ENCODE measurements at places on chromosomes 5 and 9.

GRCh38 chr9:130539420-130540223, 39.8 kb upstream of the FUBP3 start:
- no peak for DNase-seq

DNA sequence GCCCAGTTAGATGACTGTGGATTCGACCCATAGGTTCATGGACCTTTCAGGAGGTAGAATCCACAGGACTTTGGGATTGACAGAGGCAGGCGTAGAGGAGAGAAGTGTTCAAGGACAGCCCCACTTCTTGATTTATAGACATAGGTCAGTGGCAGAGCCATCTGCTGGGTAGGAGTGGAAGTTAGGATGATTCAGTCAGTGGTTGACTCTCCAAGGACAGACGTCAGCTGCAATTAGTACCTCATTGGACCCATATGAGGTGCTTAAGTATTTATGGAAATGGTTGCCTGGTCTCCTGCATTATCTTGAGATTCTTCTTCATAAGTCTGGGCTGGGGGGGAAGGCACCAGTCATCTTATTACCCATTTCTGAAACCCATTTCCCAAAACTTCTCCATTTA, 70.9 kb downstream of the SH3RF2 start:
- no peak for DNase-seq

GRCh38 chr9:130608554-130609134, 29.3 kb downstream of the FUBP3 start:
- no peak for DNase-seq

- no peak for DNase-seq
These were observed 1293.9 kb upstream of the CDH6 start for GRCh38 chr5:29899583-29899982.

GRCh38 chr9:32092031-32092430, 292.4 kb upstream of the ACO1 start:
- DNase-seq, result no peak

DNA sequence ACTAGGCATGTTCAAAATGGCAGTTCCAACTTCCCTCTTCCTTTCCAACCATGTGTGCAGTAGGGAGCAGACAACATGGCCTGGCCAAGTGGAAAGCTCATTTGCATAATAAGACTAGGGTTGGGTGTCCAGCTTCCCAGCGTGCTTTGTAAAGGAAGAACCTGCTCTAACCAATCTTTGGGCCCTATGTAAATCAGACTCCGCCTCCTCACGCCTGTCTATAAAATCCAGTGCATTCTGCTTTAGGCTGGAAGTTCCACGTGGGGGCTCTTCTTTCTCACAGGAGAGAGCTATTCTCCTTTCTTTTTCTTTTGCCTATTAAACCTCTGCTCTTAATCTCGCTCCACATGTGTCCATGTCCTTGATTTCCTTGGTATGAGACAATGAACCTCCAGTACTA, 83.4 kb downstream of the GCNT1 start:
- DNase-seq, result no peak

- no peak for DNase-seq
These were observed 5.6 kb upstream of the PAM start for GRCh38 chr5:102749416-102750030.

DNA sequence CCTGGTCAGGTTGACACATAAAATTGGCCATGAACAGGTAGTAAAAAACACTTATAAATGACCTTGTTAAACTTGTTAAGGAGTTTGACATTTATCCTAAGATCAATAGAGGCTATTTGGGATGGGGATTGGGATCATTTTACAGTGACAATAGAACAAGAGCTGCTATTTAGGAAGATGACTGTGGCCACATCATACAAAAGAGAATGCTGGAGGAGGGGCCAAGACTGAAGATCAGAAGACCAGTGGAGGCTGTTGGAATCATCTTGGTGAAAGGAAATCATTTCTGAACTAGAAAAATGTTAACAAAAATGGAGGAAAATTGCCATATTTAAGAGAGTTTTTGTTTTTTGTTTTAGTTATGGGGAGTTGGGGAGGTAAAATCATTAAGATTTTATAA, 304.8 kb upstream of the TLE4 start:
- no peak for DNase-seq

DNA sequence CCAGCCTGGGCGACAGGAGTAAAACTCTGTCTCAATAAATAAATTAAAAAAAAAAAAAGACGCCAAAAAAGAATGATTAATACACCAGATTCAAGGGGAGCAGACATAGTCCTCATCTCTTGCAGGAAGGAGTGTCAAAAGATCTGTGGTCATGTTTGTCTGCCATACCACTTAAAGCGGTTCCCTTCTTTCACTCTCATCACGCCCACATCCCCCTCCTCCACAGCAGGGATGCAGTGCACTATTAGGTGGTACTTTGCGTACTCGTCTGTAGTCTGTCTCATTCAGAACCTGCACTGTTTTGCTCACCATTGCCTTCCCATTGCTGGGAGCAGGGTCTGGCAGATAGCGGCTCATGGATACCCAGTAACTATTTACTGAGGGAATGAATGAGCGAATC, 11.2 kb downstream of the CDHR2 start:
- DNase-seq, result no peak

DNA sequence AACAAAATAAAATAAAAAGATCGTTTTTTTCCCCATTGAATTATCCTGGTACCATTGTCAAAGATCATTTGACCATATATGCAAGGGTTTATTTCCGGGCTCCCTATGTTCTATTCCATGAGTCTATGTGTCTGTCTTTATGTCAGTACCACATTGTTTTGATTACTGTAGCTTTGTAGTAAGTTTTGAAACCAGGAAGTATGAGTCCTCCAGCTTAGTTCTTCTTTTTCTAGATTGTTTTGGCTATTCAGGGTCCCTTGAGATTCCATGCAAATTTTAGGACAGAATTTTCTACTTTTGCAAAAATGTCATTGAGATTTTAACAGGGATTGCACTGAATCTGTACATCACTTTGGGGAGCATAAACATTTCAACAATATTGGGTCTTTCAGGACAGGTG, 18.7 kb upstream of the EEIG1 start:
- DNase-seq, result no peak

DNA sequence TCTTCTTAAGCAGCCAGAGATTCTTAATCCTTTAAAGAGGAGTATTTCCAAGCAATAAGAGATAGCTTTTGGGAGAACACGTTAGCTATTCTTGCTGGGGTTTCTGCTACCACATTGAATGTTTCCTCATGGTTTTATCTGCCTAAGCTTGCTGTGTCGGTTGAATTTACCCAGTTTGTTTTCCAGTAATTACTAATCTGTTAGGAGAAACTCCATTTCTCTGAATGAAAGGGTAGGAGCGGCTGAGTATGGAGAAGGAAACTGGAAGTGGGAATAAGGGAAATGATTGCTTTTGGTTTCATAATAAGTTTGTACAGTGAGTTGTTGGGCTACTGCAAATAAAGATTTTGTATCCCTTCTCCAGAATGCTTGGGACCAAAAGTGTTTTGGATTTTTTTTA, 1.2 kb downstream of the JAK2 start:
- no peak for DNase-seq

GRCh38 chr9:3848445-3849114, 322.8 kb upstream of the RFX3 start:
- no peak for DNase-seq

- no peak for DNase-seq
These were observed 46.8 kb upstream of the FER start for GRCh38 chr5:108700930-108701329.

DNA sequence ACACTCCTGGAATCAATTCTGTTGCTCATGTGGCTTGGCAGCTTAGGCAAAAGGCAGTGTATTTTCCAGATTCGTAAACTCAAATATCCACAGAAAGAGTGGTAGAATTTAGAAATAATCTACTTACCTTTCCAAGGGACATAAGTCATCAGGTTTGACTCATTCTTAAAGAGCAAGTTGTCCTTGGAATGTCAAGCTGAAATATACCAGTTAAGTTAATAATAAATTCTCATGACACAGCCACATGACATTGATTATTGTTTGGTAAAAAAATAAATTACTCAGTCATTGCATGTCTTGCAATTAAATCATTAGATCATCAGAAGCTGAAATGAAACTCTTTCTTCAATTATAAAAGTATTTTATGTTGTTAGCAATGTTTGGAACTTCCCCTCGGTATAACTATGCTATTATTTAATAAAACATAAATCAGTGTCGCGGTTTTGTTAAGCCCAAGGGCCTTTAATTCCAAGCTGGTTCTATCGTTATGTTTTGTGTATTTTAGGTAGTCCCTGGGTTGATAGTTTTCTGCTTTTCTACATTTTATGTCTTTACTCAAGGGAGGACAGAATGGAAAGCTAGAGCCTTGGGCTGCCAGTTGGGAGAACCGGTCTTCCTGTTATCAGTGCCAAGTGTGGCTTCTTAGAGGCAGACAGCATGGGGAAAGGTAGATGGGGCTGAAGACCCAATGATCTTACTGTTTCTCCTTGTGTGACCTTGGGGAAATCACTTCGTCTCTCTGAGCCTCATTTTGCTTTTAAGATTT, 79.3 kb upstream of the PRLR start:
- DNase-seq, result no peak

DNA sequence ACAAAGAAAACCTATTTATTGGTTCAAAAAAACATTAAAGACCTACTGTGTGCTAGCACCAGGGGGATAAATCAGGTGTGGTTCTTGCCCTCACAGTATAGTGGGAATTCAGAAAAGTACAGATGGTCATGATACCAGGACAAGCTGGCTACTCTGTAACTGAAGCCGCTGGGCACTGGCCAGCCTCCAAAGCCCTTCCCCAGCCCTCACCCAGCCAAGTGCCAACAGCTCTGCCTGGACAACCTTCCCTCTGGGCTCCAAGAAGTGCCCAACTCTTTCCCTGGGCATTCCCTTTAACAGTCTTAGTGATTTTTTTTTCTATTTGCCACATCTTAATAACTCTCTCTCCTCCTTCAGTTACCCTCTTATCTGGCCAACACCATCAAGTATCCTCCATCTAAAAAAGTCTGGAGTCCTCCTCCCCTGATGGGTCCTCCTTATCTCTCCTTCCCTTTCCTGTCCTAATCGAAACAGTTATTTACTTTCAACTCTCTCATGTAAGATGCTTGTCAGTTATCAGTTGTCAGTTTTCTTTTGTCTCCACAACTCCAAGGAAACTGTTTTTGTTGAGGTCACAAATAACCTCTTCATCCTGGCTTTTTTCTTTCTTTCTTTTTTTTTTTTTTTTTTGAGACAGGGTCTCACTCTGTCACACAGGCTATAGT, 13.3 kb upstream of the SEPTIN8 start:
- no peak for DNase-seq

DNA sequence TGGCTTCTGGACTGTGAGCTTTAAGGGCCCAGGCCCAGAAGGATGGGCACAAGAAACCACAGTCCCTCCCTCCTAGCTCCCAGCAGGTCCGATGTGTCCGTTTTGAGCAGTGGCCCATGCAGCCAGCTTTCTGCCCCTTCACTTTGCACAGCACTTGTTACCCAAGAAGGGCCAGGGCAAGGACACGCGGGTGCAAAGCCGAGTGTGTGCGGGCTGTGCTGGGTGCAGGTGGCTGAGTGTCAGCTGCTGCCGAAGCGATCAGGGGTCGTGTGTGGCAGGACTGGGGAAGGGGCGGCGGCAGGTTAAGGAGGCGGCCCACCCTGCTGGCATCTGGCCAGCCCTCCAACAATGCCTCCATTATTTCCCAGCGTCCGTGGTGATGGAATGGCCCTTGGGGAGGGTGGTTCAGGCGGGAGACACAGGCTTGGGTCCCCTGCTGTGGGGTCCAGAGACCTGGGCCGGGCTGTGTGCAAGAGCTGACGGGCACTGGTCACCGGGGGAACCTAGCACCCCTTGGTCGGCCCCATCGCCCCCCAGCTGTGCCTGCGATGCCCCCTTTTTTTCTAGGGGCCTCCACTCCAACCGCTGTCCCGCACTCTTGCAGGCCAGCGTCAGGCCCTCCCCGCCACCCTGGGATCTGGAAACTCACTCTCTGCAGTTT, 653 bp downstream of the LHX3 start:
- no peak for DNase-seq

GRCh38 chr9:38285236-38285635, 107.3 kb upstream of the ALDH1B1 start:
- no peak for DNase-seq

DNA sequence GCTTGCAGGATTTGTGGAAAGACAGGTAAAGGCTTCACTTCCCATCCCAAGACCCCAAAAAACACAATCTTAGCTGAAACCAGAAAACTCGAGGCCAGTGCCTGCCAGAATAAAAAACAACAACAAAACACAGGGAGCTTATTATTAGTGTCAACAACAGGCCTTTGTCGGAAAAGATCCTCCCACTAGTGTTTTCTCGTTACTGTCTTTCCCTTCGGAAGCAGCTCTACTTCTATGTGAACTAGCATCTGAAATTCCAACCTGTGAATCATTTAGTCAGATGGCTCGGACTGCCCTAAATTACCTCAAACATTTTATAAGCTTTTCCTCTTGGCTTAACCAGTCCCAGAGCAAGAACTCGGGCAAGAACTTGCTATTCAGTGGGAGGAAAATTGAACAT, 122.2 kb upstream of the GNA14 start:
- peak; percentile 87 for DNase-seq

- DNase-seq, result no peak
These were observed 30.0 kb upstream of the SLC12A7 start for GRCh38 chr5:1141834-1142233.

- DNase-seq, result no peak
These were observed 210.3 kb upstream of the TNC start for GRCh38 chr9:115328228-115328627.

GRCh38 chr9:7174301-7174700, 416.5 kb downstream of the KDM4C start:
- DNase-seq, result no peak

- no peak for DNase-seq
These were observed 1.8 kb upstream of the DCANP1 start for GRCh38 chr5:135448791-135449507.

GRCh38 chr5:172420235-172420939, 33.9 kb downstream of the SH3PXD2B start:
- peak; percentile 85 for DNase-seq
